Occipital lobe (tissue), 3 donors: ENCODE measurements at places on chromosomes 11 and 22.

- no peak for DNase-seq
These were observed 78.8 kb downstream of the DDIAS start for GRCh38 chr11:82980292-82980691.

- peak; percentile 8 for DNase-seq
These were observed at the start of gene TEX54 for GRCh38 chr11:62832336-62833234. Gene TEX54 (minus strand): TSS chr11:62832841.

DNA sequence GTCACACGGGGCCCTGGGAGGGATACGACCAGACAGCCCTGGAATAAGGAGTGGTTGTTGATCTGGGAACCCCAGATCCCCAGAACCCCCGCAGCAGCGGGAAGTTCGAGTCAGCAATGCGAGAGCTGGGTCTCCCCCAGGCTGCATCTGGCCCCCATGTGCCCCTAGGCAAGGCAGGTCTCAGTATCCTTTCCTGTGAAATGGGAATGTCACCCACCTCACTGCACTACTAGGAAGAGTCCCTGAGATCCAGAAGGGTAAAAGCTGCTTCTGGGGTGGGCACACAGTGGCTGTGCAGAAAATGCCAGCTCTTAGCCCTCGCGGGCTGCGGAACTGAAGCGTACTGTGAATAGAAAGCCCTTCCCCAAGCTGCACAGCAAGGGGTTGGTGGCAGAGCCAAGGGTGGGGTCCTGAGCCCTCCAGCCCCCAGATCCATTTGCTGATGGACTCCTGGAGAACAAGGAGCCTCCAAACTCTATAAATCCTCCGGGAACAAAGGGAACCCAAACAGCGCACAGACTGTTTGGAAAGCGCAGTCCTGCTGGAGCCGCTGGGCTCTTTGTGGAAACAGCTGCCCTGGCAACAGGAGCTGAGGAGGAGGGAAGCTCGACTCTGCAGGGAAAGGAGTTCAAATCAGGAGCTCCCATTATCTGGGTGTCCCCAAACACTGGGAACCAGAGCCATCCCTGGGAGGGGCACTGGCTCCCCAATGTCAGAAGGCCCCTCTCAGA lies 68.2 kb upstream of the SHISAL1 start:
- DNase-seq, result no peak

DNA sequence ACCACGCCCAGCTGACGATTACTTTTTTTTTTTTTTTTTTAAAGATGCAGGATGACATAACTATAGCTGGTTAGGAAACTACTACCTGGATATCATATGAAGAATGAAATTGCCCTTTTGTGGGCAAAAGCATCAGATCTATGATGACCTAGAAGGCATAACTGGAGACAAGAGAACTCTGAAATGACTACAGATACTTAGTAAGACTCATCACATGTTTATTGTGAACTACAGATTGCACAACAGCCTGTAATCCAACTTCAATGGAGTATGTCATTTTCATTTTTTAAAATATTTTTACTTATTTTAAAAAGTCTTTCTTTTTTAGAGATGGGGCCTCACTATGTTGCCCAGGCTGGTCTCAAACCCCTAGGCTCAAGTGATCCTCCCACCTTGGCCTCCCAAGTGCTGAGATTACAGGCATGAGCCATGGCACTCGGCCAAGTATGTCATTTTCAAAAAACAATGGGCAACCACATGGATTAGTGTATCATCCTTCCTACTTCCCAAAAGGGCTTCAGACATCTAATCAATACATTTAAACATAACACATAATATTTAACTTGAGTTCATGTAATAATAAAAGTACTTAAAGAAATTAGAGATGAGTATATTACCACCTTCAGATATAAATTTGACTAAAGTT lies 3.3 kb downstream of the MTMR2 start:
- no peak for DNase-seq

GRCh38 chr11:68569357-68569756 lies 108.8 kb downstream of the PPP6R3 start:
- DNase-seq, result no peak

GRCh38 chr11:35978183-35978582 lies 34.3 kb downstream of the LDLRAD3 start:
- DNase-seq, result no peak

DNA sequence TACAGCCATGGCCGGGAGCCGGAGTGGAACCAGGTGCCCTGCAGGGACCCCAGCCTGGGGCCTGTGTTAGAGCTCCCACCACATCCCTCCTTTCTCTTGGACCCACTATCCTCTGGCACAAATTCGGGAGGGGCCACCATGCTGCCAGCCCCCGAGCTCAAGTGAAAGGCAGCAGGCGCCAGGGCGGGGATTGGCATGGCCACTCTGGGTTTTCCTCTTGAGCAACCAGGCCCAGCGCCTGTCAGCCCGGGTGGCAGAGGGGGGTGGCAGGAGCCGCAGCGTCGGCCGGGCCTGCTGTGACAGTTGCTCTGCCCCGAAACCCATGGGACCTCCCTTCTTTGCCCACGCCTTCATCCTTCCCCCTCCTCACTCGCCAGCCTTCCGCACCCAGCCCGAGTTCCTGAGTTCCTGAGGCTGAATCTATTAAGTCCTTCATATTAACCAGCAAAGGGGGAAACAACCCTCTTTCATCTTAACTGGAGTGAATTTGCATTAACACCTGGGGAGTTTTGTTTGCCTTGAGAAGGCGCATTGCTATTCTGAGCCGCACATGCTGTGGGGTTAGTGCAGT lies 16.8 kb upstream of the CABP7 start:
- no peak for DNase-seq

GRCh38 chr11:19827399-19828135 lies 114.9 kb downstream of the NAV2 start:
- DNase-seq, result no peak

GRCh38 chr22:23970816-23971486 lies 3.3 kb downstream of the DDT start:
- no peak for DNase-seq

DNA sequence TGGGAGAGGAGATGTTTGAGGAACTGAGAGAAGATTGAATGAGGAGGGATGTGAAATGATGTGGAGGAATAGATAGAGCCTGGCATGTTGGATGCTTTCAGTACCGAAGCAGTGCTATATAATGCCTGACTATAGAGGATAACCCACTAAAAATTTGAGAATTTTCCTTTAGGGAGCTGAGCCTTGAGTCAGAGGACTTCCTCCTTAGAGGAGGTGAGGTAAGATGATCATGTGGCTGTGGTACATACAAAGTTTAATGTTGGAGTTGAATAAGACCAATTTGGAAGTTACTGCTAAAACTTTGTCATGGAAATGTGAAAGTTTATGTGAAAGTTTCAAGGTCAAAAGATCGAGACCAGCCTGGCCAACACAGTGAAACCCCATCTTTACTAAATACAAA lies 66.9 kb downstream of the YAP1 start:
- no peak for DNase-seq

GRCh38 chr11:130198964-130199363 lies 39.4 kb downstream of the ST14 start:
- DNase-seq, result no peak

GRCh38 chr11:118295815-118296454 lies 8.6 kb upstream of the CD3E start:
- DNase-seq, result no peak

GRCh38 chr11:63609971-63610580 lies 4.2 kb downstream of the PLAAT3 start:
- DNase-seq, result no peak
